EL (cell line): ENCODE measurements at places on chromosomes 6 and 20.
A peak's percentile ranks its signal among the peaks of the same experiment; 100 is the strongest.

DNA sequence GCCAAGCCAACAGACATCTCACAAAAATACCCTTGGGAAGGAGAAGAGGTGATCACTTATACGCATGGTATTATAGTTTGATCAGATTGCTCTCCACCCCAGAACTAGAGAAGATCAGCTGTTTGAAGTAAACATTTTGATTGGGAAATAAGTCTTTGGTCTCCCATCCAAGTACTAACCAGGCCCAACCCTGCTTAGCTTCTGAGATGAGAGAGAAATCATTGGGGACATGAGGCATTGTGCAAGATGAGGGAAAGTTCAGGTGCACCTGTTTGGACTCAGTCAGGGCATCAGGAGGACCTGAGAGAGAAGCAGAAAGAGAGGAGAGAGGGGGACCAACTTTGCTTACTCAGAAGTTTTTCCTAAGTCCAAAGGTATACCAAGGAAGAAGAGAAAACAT lies 11.4 kb downstream of the RIPK1 start:
- no peak for DNase-seq

GRCh38 chr20:23782366-23782983 lies 31.7 kb upstream of the CST1 start:
- DNase-seq: peak; percentile 23

- no peak for DNase-seq
These were observed 29.6 kb downstream of the PRKN start for GRCh38 chr6:162697872-162698403.

DNA sequence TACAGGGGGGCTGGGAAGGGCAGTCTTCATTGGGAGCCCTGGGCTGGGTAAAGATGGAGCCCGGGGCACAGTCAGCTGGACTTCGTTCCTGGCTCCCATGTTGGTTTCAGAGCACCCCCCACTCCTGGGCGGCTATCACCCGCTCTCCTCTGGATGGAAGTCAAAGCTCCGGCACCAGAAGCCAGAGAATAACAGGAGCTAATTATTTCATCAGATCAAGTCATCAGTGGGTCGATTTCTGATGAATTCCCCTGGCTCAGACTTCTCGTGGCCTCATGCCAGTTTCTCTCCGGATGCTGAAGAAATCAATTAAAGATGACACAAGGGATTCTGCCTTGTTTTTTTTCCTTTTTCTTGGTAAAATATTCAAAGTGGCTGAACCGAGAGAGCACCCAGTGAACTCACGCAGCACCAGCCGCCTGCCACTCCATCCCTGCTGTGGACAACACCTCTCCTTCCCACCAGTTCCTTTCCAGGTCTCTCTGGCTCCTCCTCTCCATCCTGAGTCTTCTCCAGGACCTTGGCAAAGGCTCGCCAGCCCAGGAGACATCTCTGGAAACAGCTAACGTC lies 22.5 kb downstream of the SULF2 start:
- no peak for DNase-seq

DNA sequence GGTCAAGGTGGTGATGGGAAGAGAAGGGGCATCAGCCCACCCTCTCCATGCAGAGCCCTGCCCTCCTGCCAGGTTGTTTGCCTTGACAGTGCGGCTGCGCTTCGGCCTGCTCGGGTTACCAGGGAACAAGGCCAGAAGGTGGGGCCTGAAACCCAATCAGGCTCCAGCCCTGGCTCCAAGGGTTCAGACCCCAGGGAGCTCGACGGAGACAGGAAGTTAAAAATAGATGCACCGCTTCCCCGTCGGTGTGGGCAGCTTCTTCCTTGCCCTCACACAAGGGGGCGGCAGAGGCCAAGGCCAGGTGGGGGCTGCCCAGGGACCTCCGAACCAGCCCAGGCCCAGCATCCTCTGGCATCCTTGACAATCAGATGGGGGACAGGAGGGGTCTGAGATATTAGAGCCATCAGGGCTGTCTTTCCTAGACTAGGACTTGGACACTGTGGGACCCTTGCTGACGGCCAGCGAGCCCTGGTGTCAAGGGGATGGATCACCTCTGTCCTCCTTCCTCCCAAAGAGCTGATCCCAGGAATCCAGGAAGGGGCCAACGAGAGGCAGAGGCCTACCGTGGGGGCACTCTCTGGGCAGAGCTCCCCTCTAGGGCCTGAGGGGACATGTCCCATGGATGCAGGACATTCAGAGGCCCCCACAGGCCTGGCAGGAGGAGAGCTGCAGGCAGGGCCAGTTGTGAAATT lies 65.2 kb downstream of the RIPOR3 start:
- peak; percentile 55 for DNase-seq

GRCh38 chr20:23446505-23446904 lies 6.2 kb downstream of the CST11 start:
- DNase-seq: peak; percentile 41

GRCh38 chr6:71527886-71528285 lies 239.3 kb downstream of the OGFRL1 start:
- DNase-seq: peak; percentile 11

DNA sequence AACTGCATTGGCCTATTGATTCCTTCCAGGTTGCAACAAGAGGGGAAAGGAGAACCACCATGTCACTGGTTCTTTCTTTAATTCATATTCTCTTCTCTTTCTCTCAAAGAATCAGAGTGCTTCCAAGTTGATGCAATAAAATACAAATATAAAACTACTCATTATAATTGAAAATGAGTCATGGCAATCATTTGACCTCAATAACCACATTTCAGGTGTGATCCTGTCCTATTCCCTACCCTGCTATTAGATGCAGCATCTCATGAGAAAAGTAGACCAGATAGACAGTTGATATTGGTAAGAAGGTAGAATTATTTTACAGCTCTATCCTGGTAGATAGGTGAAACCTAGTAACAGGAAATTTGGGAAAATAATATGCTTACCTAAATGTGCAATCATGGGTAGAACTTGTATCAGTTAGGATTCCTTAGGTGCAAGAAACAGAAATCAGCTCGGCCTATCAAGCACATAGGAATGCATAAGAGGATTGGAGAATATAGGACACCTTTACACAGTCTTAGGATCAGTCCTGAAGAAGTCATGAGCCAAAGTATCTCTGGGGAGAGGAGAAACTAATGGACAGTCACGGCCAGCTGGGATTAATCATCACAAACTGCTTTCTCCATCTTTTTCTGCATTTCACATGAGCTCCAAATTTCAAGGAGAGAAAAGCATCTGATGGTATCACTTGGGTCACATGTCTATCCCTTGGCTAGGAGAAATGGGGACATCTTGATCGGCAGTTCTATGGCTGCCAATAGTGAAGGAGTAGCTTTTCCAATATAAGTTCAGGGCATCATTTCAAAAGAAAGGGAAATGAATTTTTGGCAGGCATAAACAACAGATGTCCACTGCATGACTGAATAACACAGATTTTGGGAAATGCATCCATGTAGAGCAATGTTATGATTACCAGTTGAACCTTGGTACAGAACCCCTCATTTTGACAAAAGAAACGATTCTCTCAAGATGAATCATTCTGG lies 19.3 kb upstream of the RNF146 start:
- no peak for DNase-seq

DNA sequence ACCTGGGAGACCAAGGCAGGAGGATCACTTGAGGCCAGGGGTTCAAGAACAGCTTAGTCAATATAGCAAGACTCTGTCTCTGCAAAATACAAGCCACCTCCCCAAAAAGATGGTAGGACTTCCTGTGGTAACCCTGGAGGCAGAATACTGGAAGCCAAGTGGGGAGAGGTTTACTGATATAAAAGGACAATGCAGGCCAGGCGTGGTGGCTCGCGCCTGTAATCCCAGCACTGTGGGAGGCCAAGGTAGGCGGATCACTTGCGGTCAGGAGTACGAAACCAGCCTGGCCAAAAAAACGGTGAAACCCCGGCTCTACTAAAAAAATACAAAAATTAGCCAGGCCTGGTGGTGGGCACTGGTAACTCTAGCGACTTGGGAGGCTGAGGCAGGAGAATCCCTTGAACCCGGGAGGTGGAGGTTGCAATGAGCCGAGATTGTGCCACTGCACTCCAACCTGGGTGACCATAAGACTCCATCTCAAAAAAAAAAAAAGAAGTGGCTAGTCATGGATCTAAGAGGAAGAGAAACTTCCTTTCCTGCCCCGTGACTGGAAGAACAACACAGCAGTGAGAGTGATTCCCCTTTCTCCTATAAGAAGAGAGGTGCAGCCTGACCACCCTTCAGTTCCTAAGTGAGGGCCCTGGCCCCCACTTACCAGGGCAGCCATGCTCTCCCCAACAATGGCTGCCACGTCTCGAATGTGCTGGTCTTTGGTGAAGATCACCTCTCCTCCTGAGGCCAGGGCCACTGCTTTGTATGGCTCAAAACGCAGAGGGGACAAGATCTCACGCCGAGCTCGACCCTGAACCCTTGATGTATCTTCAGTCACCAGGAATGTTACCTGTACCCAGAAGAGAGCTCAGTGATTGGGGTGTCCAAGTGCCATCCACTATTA lies 6.2 kb downstream of the SAPCD1 start:
- DNase-seq: no peak

DNA sequence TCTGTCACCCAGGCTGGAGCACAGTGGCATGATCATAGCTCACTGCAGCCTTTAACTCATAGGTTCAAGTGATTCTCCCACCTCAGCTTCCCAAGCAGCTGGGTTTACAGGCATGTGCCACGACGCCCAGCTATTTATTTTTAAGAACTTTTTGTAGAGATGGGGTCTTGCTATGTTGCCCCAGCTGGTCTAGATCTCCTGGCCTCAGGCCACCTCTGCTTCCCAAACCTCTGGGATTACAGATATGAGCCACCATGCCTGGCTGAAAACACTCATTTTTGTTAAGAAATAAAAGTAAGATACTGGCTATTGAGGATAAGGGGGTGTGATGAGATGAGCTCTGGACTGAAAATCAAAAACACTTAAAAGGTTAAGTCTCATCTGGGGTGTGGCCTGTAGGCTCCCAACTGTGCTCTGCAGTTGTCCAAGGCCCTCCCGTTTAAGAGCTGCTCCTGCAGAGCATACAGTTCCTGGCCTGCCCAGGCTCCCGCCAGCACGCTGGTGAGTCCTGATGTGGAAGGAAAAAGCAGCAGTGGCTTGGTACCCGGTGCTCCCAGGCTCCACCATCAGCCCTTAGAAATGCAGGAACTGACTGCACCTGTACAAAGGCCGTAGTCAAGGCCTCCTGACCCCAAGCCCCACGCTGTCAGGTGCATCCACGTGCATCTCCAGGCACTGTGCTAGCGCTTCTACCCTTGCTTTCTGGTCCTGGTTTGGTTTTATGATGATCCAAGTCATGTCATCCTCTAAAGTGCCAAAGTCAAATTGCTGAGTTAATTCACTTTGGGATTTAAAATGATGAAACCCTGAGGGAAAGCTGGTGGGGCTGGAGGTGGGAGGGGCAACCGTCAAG lies 111.5 kb downstream of the TMEM242 start:
- DNase-seq: no peak

- DNase-seq: no peak
These were observed 17.1 kb upstream of the ADIG start for GRCh38 chr20:38563802-38564431.

- no peak for DNase-seq
These were observed 146.2 kb upstream of the CARMIL1 start for GRCh38 chr6:25132934-25133333.

DNA sequence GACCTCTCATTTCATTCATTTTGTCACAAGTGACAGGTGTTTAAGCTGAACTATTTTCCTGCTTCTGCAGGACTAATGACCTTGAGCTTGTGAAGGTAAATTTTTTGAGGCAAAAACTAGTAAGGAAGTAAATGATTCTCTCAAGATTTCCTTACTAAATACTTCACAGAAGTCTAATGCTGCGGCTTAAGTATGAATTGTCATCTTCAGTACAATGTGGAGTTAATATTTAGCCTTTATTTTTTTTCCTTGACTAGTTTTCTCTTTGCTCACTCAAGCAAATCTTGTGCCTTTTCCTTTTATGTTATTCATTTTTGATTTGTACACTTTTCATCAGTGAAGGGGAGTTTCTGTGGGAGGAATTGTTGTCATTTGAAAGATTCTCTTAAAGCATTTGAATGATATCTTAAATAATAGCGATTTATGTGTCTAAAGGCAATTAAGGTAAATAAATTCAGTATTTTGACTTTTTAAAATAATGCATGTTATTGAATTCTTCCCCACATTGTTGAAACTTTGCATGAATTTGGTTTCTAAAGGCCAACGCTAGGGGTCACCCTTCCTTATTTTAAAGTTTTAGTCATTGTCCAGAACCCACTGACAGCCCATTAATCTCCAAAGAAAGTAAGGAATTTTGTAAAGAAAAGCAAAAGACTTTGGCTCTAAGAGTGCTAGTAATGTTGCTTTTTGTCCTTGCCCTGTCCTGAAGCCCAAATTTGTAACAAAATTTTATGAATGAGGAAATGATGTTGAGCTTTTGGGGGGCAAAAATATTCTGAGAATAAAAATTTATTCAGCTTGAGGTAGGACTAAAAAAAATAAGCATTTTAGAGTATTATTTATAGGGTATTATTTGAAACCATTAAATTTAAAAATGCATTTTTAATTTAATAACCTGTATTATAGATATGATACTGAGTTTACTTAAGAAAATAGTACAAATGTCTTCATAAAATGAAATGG lies 157.4 kb upstream of the LAMA2 start:
- DNase-seq: peak; percentile 47

DNA sequence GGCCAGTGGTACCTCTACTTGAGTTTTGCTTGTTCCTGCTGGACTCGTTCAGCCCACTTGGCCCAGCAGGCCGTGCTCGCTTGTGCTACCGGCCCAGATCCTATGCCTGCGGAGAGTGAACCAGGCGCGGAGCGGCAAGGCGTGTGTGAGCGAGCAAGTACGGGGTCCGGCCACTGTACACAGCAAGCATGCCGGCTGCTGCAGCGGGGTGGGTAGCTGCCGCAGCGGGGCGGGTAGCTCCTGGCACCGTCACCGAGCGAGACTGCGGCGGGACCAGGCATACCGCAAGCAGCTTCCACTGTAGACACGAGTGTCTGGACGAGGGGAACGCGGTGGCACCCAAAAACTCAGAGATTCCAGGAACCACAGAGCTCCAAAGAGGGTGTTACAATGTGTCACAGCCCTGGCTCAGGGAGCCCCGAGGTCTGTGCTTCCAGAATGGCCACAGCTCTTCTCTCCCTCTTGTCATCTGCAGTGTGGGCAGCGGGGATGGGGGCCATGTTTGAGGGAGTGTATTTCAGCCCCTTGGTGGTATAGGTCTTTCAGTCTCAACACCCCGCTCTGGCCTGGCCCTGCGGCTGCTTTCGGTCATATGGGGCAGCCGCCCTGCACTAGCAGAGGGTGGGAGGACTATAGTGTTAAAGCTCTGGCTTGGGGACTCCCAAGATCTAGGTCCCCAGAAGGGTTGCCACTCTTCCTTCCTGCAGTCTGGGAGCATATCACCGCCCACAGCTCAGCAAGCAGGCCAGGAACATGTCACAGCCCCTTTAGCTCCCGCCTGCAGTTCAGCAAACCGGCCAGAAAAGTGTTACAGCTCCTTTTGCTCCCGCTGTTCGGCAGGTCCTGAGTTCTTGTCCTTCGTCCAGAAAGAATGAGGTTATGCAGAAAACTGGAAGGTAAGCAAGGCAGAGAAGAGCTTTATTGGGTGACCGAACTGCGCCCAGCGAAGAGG lies 6.1 kb upstream of the RWDD1 start:
- DNase-seq: peak; percentile 41
